ENCODE measurements at places on chromosomes 16 and 17.

- DNase-seq, result peak; percentile 71
These were observed at the start of gene CDK10 for GRCh38 chr16:89686520-89687091. TSS of gene CDK10 (plus strand) at chr16:89686689. CDS start at chr16:89686711, 22 bp downstream.

- no peak for DNase-seq
These were observed 39.8 kb downstream of the KSR1 start for GRCh38 chr17:27496005-27496404.

DNA sequence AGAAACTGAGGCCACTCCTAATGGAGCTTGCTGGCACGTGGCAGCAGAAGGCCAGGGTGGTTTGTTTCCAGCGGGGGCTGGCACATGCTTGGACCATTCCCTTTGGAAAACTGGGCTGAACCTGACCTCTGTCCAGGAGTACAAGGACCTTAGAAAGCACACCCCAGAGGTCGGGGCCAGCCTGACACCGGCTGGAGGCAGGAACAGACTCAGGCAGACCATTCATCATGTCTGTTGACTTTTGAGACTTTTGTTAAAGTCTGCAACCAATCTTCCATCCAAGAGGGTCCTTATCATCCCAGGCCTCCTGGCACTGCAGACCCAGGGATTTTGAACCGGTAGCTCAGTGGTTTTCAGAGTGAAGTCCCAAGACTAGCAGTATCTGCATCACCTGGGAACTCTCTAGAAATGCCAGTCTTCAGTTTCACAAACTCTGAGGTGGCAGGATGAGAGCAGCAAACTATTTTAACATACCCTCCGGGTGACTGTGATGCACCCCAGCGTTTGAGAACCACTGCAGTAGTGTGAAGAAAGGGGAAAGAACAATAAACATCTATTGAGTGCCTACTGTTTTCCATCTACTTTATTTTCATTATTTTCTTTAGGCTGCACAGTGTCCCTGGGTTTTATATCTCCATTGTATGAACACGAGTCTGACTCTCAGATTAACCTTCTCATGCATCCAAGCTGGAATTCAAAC is 145.3 kb upstream of the PLCG2 start:
- DNase-seq, result no peak

DNA sequence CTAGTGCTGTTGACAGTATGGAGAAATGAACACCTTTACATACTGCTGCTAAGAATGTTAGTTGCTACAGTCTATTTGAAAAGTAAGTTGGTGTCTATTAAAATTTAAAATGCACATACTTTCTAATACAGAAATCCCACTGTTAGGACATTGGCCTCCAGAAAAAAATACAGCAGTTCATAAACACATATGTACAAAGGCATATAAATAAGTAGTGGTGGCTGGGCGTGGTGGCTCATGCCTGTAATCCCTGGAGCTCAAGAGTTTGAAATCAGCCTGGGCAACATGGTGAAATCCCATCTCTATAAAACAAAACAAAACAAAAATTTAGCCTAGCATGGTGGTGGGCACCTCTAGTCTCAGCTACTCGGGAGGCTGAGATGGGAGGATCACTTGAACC is 13.1 kb downstream of the DCAF7 start:
- no peak for DNase-seq

DNA sequence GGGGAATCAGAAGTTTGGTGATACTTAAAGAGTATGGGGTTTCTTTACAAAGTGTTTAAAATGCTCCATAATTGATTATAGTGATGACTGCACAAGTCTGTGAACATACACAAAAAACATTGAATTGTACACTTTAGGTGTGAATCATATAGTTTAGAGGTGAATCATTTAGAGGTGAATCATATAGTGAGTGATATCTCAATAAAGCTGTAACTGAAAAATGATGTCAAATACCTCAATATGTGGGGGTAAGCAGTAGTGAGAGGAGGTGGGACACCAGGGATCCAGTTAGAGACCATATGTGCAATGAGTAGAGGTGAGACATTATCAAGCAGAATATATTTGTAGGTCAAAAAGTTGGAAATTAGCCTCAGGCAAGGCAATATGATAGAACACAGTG is 264.5 kb downstream of the PMP22 start:
- DNase-seq, result no peak

GRCh38 chr16:73997971-73998370 is 298.6 kb upstream of the PSMD7 start:
- DNase-seq, result no peak

- DNase-seq, result no peak
These were observed 1.3 kb downstream of the NETO2 start for GRCh38 chr16:47142486-47142820.

DNA sequence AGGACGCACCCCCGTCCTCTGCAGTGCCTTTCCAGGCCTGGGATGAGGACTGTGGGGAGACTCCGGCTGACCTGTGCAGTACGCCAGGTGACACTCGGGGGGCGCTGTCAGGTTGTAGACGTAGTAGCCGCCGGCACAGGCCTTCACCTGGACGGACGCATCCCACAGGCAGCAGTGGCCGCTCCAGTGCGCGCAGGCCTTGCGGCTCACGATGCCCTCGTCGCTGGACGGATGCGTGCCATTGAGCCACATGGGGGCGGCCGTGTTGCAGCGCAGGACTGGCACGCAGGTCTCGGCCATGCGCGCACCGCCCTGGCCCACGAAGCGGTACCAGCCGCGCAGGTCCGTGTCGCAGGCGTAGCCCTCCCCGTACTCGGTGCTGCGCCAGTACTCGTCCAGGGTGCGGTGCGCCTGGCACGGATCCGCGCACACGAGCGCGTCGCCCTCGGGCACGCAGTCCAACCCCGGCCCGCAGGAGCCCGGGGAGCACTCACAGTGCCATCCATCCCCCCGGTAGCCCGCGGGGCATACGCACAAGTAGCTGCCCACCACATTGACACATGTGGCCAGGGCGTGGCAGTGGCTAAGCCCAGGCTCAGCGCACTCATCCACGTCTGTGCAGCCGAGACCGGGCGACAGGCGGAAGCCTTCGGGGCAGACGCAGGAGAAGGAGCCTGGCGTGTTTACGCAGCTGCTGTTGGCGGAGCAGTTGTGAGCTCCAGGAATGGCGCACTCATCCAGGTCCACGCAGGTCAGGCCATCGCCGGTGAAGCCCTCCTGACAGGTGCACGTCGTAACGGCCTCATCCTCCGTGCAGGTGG is 3.9 kb downstream of the UMOD start:
- peak; percentile 1 for DNase-seq

GRCh38 chr17:78159575-78160158 is 8.7 kb upstream of the SYNGR2 start:
- DNase-seq, result no peak

- no peak for DNase-seq
These were observed 2.2 kb downstream of the TMEM204 start for GRCh38 chr16:1535391-1536291.

All from NCI-H748 treated with DMSO at 0.1 percent for 48 hours (cell line).